ENCODE measurements at places on chromosomes 6 and 20.

- DNase-seq = no peak
Measured at GRCh38 chr6:163136681-163137397, 277.7 kb upstream of the QKI start.

- peak; percentile 85 for DNase-seq
Measured at GRCh38 chr20:49534255-49534712, 33.7 kb downstream of the PTGIS start.

- DNase-seq = no peak
Measured at GRCh38 chr20:63706027-63706695, 1.6 kb downstream of the ARFRP1 start.

- no peak for DNase-seq
Measured at GRCh38 chr6:13778028-13778427, 36.3 kb downstream of the MCUR1 start.

- DNase-seq = no peak
Measured at GRCh38 chr20:46355778-46356177, 47.5 kb upstream of the CDH22 start.

DNA sequence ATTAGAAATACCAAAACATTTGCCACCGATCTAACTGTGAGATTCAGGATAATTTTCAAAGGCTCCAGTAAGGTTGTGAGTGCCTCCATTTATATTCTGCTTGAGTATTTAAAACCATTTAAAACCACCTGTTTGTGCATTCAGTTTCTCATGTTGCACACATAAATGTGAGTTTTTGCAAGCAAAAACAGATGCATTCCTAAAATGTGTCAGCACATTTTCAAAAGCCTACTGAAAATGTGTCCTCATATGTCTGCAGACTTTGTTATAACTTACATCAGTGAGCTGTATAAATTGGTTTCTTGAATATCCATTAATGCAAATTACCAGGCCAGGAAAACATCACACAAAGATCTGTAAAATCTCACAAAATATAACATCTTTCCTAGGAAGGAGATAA lies 676.6 kb upstream of the EPHA7 start:
- DNase-seq = no peak

DNA sequence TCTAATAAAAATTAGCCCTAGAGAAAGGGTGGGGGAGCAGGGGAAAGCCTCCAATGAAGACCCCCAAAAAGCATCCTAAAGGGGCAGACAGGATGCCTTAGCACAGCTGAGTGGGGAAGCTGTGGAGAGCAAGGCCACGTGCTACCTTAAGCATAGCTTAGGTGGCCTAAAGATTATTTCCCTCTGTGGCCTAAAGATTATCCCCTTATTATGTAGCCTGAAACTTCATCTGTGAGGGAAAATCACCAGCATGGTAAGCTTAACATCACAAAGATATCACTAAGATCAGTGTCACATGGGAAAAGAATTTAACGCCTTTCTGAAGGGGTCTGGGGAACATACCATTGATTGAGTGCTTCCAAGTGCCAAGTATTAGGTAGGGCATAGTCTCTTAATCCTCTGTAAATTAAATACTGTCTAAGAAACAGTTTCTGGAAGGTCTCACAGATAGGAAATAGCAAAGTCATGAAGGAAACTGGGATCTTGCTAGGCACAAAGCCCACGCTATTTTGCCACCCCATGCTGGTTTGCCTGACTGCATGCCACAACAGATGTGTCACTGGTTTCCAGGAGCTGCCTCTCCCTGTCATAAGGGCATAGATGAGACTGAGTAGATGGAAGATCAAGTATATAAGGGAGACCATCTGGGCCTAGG lies 170.0 kb downstream of the HACE1 start:
- no peak for DNase-seq

DNA sequence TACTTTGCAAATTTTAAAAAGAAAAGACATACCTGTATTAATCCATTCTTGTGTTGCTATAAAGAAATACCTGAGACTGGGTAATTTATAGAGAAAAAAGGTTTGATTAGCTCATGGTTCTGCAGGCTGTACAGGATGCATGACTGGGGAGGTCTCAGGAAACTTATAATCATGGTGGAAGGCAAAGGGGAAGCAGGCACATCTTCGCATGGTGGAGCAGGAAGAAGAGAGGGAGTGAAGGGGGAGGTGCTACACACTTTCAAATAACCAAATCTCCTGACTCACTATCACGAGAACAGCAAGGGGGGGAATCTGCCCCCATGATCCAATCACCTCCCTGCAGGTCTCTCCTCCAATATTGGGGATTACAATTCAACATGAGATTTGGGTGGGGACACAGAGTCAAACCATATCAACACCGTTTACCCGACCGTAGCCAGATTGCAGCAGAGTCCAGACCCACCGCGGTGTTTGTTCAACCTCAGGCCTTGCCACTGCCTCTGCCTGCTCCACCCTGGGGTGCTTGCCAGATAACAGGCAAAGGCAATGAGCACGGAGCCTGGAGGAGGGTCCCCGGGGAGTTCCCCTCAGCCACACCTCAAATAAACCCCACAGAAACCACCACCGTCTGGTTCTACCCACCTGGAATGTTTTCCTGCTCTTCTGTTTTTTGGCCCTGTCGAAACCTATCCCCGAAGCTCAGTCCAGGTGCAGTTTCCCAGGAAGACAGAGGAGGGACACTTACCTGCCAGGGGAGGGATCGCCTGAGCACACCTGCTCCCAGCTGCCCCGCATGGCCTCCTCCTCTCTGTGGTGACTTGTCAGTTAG lies 142.2 kb upstream of the AFDN start:
- no peak for DNase-seq

DNA sequence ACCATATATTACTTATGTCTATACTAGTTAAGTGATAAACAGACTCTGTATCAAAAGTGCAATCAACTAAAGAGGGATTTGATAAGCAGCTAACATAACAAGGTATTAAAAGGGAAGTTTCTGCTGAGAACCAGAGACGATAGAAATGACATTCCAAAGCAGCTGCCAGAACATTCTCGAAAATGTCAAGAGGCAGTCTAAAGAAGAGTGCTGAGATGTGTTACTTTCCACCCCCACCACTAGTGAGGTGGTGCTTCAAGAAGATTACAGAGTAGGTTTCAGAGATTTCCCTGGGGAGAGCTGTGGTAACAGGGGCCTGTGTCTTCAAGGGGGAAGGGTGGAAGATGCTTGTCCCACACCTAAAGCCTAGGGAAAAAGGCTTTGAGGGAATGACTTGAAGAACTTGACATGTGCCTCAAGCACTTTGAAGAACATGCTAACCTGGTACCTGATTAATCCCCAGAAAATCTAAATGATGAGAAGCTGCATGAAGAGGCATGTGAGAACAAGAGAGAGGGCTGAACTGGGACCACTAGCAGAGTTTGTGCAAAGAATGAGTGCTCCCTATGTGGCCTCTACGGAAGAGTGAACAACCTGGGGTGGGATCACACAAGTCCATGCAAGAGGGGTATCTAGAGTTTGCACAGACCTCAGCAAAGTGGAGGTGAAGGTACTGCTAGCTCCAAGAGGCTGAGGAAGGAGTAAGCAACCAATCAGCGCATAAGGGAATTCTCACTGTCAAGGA lies 5.0 kb downstream of the FAM184A start:
- no peak for DNase-seq

- peak; percentile 53 for DNase-seq
Measured at GRCh38 chr6:68635706-68636513, 828 bp downstream of the ADGRB3 start.

DNA sequence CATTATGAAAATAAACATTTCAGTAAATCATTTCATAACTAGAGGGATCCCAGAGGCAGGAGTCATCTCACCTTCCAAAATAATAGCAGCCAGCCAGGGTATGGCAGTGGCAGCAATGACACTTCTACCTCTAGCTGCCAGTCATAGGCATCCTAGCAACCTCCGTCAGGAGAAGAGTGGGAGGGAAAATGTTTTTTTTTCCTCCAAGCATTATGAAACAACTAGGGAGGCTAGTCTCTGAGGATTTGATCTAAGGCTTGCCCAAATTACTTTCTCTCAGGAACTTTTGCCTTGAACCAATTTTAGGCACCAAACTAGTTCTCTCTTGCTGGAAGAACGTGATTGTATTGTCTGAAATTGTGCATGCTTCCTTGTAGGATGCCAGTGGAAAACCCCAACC lies 208.7 kb upstream of the PREP start:
- no peak for DNase-seq

DNA sequence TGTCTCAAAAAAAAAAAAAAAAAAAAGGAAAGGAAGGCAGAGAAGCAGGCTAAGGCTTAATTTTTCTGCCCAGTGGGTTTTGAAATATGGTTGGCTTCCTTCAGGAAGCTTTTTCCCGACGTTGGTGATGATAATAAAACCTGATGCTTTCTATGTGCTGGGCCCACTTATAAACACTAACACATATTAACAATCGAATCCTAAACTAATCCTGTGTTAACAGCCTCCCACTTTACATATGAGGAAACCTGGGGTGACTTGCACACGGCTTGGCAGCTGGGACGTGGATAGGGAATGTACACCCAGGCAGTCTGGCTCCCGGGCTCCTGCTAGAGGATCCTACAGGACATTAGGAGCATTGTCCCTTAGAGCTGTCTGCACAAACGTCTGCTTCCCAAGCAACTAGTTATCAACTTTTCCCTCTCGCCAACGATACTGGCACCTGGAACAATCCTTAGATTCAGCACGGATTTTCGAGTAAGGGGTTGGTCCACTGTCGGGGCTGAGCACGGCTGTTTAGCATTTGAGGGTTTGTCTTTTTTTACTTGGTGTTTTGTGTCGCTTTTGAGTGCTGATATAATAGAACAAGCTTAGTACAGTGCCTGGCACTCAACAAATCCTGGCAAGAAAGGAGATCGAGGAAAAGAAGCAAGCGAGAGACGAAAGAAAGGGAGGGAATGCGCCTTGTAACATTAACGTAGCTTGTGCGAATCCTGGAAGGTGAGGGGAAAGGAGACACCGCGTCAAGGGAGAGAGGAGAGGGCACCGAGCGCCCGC lies 622 bp upstream of the KIZ start:
- DNase-seq = no peak

- no peak for DNase-seq
Measured at GRCh38 chr6:52904562-52905279, 4.8 kb downstream of the GSTA3 start.

- no peak for DNase-seq
Measured at GRCh38 chr6:168681748-168682147, 240.8 kb downstream of the SMOC2 start.

- no peak for DNase-seq
Measured at GRCh38 chr6:89443658-89444057, 10.7 kb downstream of the ANKRD6 start.

- DNase-seq = no peak
Measured at GRCh38 chr6:137214931-137215330, 4.3 kb downstream of the IFNGR1 start.

DNA sequence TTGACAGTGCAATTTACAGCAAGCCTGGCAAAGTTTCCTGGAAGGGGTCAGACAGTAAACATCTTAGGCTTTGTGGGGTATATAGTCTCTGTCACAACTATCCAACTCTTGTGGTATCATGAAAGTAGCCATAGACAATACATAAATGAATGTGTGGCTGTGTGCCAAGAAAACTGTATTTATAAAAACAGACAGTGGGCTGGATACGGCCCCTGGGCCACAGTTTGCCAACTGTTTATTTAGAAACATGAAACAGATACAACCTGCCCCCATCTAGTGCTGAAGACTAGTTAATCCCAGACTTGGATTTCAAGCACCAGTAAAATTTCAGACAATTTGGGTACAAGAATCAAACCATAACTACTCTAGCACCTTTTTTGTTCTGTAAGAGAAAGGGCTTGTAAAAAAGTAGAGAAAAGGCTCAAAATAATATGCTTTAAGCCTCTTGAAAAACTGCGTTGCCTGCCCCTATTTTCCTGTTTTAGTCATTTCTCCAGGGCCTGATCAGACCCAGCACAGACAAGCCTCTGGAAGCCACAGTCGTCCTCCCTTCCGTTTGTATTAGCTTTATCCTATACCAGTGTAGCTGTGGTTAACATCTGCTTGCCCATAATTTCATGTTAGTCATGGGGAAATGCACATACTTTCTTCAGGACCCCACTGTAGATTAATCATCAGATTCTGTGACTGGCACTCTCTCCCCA lies 30.8 kb downstream of the JAG1 start:
- DNase-seq = no peak

DNA sequence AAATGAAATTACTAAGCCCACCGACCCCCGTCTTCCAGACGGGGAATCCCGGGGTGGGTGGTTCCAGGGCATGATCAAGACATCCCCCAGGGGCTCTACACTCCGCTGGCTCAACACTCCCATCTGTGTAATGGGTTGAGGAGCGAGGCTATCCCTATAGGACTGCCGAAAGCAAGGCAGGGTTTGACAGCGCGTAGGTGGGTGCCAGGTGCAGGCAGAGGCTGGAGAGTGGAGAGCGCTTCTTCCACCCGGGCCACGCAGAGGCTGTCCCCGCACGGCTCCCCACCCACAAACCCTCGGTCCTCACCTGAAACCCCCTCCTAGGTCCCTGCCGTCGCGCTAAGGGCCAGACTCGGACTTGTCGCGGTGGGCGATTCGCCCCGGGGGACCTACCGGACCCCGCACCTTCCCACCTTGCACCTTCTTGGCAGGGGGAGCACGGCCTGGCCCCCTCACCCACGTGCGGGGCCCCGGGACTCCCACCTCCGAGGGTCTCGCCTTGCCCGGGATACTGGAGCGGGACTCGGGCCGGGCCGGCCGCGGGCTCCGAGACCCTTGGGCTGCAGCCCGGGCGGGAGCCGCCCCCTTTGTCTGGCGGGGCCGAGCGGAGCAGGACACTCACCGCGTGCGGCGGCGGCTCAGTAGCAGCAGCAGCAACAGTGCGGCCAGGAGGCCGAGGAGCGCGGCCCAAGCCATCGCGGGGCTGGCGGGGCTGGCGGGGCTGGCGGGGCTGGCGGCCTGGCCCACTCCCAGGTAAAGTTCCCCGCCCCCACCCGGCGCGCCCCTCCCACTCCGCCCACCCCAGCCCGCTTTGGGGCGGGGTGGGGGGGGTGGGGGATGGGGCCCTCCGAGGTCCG lies at the start of gene PTGIS:
Gene PTGIS, minus strand, starts transcription at position 717 of the 857 bp plus-strand sequence. Its CDS starts 21 bp downstream, at position 696.
- peak; percentile 83 for DNase-seq

DNA sequence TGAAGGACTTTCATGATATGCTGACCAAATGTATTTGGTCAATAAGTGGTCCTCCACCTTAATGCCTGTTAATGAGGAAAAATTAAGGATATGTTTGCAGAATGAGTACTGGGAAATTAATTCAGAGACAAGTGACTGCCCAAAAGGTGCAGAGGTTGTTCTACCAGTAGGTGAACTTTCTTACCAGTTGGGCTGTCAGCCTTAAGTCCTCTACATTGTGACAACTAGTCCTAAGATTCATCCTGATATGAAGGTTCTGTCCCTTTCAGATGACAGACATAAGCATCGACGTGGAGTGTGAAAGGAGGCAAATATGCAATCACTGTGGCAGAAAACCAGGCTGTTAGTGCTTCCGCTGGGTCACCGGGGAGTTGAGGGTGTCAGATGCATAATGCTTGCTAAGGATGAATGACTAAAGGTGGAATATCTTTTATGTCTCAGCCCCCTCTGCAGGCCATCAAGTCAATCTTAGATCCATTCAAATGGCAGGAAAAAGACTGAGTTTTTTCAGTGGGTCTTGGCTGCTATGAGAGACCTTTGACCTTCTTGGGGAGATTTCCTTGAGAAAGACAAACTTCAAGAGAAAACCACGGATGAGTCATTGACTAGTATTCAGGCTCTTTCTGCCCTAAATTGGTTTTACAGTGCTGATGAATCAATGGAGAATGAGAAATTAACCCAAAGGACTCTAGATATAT lies 226.0 kb downstream of the TPBG start:
- peak; percentile 52 for DNase-seq

Data from H1 (cell line).